ENCODE measurements at places on chromosomes 2 and 18. TPM values are rescaled to one million over a fixed set of nuclear protein-coding genes. Genes with fewer than 3 reads are reported as not detected.
A peak's percentile ranks its signal among the peaks of the same experiment; 100 is the strongest.

Gene BOK
- total RNA-seq: 0.17 TPM

Gene NYAP2
- not detected for total RNA-seq

Gene DQX1
- 0.68 TPM for total RNA-seq

Gene CPO
- not detected for total RNA-seq

Gene KCTD1
- total RNA-seq: 5.0 TPM

Gene DSG1
- not detected for total RNA-seq

Gene OBSL1
- 0.26 TPM for total RNA-seq

Gene SLC9A4
- 0.07 TPM for total RNA-seq

Gene CELF4
- not detected for total RNA-seq

Gene RAB1A
- total RNA-seq: 81.1 TPM

GRCh38 chr18:46736135-46736534, 20.7 kb downstream of the ST8SIA5 start:
- no peak for DNase-seq

GRCh38 chr2:104597942-104598341, 256.0 kb upstream of the POU3F3 start:
- no peak for DNase-seq

GRCh38 chr2:37919631-37920032, 5.5 kb upstream of the RMDN2 start:
- no peak for DNase-seq

- DNase-seq: no peak
Measured at GRCh38 chr2:137411585-137411984, 552.7 kb upstream of the HNMT start.

- no peak for DNase-seq
Measured at GRCh38 chr18:28522236-28522635, 345.3 kb upstream of the CDH2 start.

GRCh38 chr2:146987996-146988395, 856.8 kb upstream of the ACVR2A start:
- no peak for DNase-seq

DNA sequence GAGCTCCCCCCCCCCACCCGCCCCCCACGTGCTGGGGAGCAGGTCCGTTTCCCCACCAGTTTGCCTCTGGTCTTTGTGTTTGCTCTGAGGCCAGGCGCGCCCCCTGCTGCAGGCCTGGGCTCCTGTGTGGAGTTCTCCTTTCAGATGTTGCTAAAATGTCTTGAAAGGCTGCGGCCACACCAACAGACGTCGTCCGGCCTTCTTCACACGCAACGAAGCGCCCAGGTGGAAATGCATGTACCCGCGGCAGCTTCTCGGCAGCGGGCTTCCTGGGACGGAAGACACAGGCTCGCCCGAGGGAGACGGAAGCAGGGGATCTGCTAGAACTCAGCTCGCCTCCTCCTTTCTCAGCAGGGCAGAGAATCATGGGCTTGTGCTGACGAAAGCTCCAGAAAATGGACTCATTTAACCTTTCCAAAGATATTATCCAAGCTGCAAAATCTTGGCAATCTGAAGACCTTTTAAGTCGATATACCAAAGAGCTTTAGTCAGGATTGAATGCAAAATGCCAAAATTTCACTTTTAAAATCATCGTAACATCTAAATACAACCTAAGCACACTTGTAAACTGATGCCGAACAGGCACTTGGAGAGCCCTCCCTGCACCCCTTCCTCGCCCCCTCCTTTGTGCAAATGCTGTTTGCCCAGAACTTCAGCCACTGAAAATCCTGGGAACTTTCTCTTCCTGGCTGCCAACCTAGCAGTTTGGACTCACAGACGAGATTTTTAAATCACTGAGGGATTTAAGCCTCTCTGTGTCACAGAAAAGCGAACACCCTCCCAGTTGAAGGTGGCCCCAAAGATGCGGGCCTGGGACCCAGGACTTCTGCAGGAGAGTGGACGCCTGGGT, 125.5 kb upstream of the ZNF516 start:
- DNase-seq: peak; percentile 72

DNA sequence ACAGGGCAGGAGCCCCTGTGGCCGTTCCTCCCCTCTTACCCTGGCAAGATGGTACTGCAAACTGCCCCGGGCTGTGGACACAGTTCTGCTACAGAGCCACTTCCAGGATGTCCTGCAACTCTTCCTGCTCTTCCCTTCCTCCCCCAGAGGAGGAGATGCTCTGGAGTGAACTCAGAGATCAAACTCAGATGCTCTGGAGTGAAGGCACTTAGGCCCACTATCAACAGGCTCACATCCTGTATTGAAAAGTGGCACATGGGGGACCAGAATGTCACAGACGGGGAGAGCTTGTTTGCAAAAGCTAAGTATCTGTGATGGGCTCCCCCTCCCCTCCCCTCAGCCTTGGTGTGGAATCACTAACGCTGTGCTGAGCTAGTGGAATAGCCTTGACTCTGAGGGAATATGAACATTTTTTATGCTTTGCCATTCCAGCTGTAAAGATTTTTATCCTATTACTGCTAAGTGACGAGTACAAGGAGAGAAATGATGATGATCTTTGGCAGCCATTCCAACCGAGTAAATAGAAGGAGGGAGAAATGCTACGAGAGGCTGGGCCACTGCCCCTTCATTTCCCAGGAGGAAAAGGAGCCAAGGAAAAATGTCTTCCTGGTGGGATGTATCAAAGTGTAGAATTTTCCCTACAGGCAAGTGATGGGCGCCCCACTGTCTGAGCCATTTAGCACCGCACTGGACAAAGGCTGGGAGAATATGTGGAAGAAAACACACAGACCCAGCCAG, 152.6 kb downstream of the GALNT14 start:
- DNase-seq: no peak

DNA sequence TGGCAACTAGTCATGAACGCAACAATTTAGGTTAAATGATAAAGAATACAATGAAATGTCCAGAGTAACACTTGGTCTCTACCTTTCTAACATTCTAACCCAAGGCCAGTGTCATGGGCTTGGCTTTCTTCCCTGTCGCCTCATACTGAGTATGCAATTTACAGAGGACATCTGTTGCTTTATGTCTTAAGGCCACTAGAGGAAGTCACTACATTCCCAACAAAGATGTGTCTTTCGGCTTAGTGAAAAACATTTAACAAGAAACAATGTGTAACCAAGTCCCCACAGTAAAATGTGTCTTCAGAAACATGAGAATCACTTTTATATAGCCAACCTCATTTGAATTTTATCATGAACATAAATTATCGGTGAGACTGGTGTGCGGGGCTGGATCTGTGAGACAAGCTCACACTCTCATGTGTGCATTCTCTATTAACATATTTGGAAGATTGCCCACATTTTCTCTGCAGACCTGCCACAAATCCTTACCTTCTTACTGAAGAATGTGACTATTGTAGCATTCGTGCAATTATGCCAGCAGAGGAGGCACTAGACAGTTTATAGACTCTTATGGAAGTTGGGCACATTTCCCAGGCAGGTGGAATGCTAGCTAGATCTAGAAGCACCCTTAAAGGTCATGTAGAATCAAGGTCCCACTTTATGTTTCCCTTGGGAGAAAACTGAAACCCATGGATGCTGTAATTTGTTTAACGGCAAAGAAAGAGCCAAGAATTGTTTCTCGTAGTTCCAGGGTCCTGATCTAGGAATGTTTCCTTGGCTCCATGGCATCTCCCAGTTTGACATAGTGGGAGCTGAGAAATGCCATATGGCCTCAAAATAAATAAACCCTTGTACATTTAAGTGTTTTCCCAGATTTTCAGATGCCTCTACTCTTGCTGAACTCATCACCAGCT, 101.8 kb downstream of the CD226 start:
- no peak for DNase-seq

DNA sequence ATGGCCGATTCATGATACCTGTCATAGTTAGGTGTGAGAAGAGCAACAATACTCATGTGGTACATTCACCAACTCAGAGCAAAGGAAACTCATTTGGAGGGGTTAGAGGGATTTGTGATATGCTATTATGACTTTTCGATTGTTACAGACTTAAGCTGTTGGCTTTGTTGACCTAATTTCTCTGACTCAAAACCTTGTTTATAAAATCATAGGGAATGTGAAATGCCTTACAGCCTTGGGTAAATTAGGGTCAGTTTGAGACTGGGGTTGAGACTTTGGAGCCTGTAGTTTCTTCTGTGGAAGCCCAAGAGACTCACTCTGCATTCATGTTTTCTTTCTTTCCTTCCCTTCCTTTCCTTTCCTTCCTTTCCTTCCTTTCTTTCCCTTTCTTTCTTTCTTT, 261.9 kb downstream of the LRRTM1 start:
- DNase-seq: no peak

GRCh38 chr2:26529406-26530239, 51.7 kb upstream of the OTOF start:
- DNase-seq: no peak

GRCh38 chr2:225995796-225996461, 596.4 kb downstream of the NYAP2 start:
- DNase-seq: no peak

GRCh38 chr2:240789051-240789453, 31.0 kb downstream of the KIF1A start:
- no peak for DNase-seq

- DNase-seq: peak; percentile 47
Measured at GRCh38 chr2:98441706-98442450, 2.8 kb upstream of the INPP4A start.

- no peak for DNase-seq
Measured at GRCh38 chr2:30645745-30646119, 161.5 kb downstream of the CAPN13 start.

DNA sequence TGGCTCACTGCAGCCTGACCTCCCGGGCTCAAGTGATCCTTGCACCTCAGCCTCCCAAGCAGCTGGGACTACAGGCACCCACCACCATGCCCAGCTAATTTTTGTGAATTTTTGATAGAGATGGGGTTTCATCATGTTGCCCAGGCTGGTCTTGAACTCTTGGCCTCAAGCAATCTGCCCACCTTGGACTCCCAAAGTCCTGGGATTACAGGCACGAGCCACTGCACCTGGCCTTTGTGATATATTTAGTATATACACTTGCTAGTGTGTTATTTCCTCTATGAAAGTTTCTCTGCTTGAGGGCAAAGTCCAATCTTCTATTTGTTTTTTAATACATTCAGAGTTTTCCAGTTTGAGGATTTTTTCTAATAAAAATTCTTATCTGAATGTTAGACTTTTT, 119.3 kb downstream of the GALNT3 start:
- DNase-seq: no peak

DNA sequence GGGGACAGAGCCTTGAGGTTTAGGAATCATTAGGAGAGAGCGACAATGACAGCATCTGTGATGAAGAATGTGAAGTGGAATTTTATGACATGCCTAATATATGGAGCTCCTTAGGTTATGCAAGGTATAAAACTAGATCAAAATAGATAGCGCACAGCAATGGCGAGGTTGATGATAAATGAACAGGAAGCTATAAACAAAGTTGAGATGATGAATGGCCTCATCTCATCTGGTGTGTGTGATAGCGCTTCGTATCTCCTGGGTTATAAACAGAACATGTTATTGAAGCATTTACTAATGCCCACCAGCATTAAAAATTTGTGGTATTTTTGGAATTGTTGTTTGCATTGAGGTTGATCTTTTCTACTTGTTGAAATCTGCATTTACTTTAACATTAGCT, 231.5 kb downstream of the LTBP1 start:
- no peak for DNase-seq

DNA sequence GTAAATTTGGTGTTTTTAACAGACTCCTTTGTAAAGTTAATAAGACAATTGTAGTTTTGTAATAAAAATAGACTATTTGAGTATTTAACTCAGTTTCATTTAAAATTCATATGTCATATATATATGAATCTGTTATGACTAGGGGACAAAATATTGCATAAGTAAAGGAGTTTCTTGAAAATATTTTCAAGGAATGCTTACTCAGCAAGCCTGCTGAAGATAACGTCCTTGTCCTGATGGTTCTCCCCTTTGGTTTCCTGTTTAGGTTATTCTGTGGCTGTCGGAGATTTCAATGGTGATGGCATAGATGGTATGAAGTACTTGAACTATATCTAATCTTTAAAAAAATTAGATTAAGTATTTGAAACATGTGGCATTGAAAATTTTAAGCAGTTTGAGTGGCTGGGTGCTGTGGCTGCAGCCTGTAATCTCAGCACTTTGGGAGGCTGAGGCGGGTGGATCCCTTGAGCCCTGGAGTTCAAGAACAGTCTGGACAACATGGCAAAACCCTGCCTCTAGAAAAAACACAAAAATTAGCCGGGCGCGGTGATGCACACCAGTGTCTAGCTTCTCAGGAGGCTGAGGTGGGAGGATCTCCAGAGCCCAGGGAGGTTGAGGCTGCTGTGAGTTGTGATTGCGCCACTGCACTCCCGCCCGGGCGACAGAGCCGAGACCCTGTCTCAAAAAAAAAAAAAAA, 47.1 kb downstream of the ITGAV start:
- DNase-seq: no peak

DNA sequence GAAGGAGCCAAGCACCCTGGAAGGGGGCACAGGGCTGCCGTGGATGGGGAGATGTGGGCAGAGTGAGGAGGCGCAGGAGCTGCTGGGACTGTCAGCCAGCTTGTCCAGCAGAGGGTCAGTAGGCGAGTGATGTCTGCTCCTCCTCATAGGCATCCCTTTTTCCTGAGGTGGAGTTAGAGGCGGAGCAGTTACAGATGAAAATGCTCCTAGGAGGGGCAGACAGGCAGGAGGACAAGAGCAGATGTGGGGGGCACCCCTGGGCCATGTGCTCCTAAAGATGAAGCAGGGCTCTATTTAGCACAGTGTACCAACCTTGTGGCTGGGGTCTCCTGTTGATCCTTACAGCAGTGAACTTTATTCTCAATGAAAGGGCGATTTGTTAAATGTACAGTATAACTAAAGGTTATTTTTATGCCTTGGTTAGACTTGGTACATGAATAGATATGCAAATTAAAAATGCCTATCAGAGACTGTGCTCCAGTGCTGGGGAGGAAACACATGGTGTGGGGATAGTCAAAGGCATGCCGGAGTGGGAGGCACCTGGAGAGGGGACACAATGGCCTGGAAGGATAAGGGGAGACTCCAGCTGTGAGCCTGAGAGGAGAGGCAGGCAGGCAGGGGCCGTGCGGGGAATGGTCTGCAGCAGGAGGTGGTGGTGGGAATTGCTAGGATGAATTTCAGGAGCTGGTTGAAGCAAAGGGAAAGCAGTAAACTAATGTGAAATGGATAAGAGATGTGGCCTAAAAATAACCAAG, 175.3 kb downstream of the CLIP4 start:
- no peak for DNase-seq

DNA sequence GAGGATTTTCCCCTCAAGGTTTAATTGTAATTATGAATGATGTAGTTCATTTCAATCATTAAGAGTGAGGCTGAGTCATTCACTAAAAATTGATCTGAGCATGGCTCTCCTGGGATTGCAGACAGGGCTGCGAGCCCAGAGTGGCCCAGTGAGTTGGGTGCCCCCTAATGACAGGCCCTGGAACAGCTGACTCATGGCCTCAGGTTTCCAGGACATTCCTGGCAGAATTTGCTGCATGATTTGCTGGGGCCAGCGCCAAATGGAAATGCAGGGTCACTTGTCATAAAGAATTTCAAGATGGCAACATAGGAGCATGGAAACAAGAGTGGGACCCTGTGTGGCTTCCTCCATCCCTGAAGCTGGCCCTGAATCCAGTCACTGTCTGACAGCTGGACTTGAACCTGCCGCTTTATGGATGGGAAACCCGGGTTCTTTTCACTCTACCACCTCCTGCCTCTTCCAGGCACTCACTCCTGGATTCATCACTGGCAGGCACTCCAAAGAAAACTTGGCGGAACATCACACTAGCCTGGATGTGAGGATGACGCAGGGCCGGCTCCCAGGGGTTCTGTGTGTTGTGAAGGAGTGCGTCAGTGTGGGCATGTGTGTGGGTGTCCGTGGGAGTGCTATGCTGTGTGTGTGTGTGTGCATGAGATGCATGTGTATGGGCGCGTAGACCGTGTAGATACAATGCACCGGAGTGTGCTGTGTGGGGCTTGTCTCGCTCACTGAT, 15.2 kb downstream of the OTOF start:
- DNase-seq: peak; percentile 67

GRCh38 chr2:75326645-75327044, 127.3 kb upstream of the TACR1 start:
- no peak for DNase-seq

Data from activated CD4-positive, alpha-beta T cell treated with anti-CD3 and anti-CD28 coated beads, Interleukin-2, amount 10 ng/mL, durations not matched to agents 24 days and 14 days (primary cell).